ENCODE measurements at places on chromosomes 7 and 10.

DNA sequence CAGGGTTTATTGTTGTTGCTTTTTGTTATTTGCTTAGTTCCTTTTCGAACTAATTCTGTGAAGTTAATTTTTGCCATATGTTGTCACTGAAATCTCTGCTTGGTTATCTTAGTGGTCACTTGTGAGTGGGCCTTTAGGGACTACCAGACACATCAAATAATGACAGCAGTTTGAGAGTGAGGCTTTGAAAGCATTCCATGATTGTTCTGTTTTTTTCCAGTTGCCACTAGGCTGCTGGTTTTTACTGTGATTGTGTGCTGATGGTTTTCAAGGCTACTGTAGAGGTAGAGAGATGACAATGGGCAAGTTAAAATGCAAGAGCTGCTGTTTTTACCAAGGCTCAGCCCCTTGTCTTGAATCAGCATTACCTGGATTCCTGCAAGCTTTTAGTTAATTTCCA lies 20.0 kb downstream of the SEPTIN7 start:
- DNase-seq, result no peak

GRCh38 chr10:87761892-87762291 lies 56.1 kb downstream of the ATAD1 start:
- DNase-seq, result no peak

- no peak for DNase-seq
Measured at GRCh38 chr7:2000153-2000687, 232.5 kb downstream of the MAD1L1 start.

DNA sequence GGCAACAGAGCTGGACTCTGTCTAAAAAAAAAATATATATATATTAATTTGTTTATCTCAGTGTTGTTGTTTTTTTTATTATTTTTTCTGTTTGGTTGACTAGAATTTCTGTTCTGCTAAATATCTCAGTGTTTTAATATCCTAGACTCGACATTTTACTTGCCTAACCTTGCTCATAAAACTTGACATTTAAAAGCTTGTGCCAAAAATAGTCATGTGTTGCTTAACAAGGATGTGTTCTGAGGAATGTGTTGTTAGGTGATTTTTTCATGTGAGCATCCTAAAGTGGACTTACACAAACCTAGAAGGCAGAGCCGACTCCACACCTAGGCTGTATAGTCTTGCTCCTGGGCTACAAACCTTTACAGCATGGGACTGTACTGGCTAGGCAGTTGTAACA lies 23.1 kb downstream of the NRBF2 start:
- no peak for DNase-seq

GRCh38 chr10:116737627-116738327 lies 4.6 kb downstream of the HSPA12A start:
- DNase-seq, result no peak

GRCh38 chr10:117681104-117681503 lies 138.6 kb downstream of the EMX2 start:
- no peak for DNase-seq

GRCh38 chr10:124674768-124675222 lies 69.4 kb downstream of the FAM53B start:
- DNase-seq, result no peak

GRCh38 chr7:120089968-120090367 lies 183.0 kb upstream of the KCND2 start:
- no peak for DNase-seq

GRCh38 chr7:144830024-144830785 lies 5.6 kb downstream of the TPK1 start:
- no peak for DNase-seq

GRCh38 chr7:66626331-66626934 lies 2.2 kb upstream of the KCTD7 start:
- no peak for DNase-seq

DNA sequence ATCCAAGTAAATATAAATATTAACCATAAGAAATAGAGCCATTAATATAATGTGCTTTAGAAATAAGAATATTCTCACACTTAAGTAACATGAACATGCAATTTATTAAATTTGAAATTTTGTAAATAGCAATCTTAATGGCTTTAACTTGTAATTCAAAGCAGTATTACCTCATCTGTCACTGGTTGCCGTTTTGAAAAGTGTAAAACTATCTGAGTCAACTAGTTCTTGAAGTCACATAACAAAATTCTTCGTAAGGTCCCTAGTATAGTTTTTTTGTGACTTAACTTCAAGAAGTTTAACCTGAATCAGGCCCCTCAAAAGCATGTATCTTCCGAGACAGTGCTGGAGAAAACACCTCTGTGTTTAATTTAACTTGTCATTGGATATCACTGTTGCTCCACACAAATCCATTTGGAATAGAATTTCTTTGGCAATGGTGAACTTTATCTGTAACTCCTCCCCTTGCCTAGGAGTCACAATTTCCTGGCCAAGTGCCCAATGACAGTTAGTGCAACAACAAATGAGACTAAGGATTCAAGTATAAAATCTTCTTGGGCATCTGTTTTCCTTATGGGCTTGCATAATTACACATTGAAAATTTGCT lies 47.1 kb downstream of the NT5C2 start:
- DNase-seq, result peak; percentile 33

DNA sequence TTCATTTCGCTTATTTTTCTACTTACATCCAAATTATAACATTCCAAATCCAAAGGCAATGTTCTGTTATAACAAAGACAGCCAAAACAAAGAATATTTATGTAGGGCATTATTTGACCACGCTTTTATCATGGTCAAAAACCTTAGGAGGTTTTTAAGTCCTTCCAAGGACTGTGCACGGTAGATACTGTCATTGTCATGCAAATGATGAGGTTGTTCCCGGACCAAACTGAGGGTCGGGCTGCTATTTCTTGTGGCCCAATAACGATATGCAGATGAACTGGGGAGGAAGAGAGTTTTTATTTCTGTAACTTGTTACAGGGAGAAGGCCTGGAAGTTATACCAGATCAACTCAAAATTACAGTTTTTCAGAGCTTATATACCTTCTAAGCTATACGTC lies 56.6 kb upstream of the STEAP4 start:
- no peak for DNase-seq

- DNase-seq, result no peak
Measured at GRCh38 chr7:25515633-25516275, 287.5 kb upstream of the NPVF start.

- no peak for DNase-seq
Measured at GRCh38 chr10:119497243-119497642, 45.3 kb downstream of the RGS10 start.

DNA sequence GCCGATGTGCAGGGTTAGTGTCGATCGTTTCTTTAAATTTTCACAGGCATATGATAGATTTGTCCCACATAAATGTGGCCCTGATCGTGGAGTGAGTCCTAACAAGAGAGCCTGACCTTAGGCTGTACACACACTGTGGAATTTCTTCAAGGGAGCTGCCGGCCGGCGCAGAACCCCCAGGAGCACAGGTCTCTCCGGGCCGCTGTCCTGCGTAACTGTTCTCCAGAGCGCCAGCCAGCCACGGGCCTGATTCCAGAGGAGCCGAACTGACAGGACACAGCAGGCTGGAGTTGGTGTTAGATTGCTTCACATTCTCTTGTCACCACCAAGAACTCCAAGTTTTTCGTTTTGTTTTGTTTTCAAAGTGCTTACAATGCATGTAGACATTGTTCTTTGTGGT lies 37.3 kb downstream of the SHH start:
- no peak for DNase-seq

GRCh38 chr10:11691319-11691755 lies 50.8 kb upstream of the ECHDC3 start:
- DNase-seq, result no peak

GRCh38 chr10:79316671-79317431 lies 30.4 kb upstream of the PPIF start:
- no peak for DNase-seq

- no peak for DNase-seq
Measured at GRCh38 chr7:7681191-7681935, 37.0 kb downstream of the RPA3 start.

DNA sequence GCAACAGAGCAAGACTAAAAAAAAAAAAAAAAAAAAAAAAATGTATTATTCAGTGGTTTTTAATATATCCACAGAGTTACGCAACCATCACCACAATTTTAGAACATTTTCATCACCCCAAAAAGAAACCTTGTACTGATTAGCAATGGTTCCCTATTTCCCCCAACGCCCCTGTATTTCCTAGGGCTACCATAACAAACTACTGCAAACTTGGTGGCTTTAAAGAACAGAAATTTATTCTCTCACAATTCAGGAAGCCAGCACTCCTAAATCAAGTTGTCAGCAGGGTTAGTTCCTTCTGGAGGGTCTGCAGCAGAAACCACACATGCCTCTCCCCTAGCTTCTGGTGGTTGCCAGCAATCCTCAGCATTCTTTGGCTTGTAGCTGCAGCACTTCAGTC lies 5.9 kb upstream of the NUP42 start:
- DNase-seq, result no peak

GRCh38 chr10:3648170-3648569 lies 136.8 kb downstream of the KLF6 start:
- no peak for DNase-seq

- DNase-seq, result no peak
Measured at GRCh38 chr10:64211466-64211865, 690.3 kb downstream of the REEP3 start.

DNA sequence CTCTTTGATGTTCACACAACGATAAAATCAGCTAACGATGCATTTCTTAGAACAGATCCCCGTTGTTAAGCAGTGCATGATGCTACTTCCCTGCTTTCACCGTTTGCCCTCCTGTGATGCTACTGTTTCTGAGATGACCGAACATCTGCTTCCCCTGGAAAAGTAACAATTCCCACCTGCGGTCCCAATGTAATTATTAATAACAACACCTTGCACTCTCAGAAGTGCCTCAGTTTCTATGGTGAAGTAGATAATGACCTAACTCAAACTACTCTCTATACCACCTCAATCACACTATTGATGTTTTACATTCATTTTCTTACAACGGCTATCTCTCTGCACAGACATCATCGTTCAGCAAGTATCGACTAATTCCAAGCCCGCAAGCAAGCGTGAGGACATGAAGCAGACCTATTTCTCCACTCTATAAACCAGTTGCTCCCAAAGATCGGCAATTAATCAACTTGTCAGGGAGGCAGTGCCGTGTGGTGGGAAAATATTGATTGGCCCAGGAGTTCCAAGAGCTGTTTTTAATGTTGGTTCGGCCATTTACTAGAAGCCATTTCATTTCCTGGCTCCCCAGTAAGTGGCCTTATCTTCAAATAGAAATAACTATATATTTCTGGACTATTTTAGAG lies 42.7 kb downstream of the FAM107B start:
- no peak for DNase-seq

DNA sequence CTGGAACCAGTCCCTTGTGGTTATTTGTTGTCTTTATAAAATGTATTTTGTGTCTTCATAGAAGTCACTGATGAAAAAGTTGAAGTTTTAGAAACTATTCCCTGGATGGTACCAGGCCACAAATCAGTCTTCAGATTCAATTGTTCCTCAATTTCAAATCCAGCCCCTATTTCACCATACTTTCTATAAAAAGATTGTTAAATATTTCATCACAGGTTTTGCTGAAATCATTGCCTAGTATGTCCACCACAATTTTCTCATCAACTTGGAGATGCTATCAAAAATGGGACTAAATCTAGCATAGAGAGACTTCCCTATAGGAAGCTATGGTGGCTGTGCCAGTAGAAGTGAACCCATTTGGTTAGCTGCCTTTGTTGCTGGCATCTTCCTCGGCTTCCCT lies 118.5 kb downstream of the RAB18 start:
- DNase-seq, result no peak

GRCh38 chr10:106566873-106567272 lies 597.6 kb downstream of the SORCS1 start:
- DNase-seq, result no peak

DNA sequence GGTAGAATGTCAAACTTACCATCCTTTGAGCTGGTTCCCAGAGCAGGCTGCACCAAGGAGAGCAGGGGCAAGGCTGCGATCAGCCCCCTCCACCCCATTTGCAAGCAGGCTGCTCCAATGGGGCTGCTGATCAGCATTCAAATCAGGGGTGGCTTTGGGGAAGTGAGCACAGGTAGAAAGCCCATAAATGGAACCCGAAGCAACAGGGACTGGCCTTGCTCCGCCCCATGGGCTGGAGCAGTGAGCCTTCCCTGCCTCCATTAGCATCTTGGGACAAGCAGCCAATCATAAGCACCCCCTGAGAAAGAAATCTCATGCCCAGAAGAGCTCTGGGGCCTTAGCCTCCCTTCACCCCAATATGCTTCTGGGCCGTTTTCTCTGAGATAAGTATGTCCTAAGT lies 4.0 kb upstream of the PKD1L1 start:
- DNase-seq, result no peak

DNA sequence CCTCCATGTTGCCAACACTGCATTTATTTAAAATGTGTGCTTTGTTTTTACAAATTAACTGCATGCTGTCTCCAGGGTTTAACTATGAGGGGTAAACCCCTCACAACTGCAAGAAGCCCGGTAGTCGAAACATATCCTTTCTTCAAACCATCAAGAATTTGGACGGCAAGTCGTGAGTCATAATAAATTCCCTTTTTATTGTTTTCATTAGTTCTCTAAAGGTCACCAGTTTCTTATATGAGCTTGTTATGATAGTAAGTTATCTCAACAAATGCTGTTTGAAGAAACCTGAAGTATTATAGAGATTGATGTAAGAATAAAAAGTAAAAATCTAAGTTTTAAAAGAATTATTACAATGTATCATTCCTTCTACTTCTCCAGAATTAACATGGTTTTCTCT lies 12.2 kb upstream of the FIGNL1 start:
- DNase-seq, result no peak

DNA sequence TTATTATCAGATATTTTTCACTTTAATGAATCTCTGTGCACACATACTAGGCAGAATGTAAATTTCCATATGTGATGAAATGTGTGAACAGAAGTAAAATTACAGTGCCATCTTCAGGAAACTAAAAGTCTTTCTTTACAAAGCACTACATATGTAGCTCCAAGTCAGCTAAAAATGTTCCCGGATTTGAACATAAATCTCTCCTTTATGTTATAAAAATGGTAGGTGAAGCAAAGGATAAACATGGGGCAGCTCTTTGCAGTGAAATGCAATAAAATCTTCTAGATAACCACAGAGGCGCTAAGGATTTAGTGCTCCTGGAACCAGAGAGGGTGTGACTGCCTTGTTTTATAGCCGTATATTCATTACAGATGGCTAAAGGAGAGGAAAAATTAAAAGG lies 104.9 kb upstream of the C7orf33 start:
- DNase-seq, result no peak

GRCh38 chr7:32905175-32905662 lies 13.7 kb upstream of the KBTBD2 start:
- DNase-seq, result no peak

DNA sequence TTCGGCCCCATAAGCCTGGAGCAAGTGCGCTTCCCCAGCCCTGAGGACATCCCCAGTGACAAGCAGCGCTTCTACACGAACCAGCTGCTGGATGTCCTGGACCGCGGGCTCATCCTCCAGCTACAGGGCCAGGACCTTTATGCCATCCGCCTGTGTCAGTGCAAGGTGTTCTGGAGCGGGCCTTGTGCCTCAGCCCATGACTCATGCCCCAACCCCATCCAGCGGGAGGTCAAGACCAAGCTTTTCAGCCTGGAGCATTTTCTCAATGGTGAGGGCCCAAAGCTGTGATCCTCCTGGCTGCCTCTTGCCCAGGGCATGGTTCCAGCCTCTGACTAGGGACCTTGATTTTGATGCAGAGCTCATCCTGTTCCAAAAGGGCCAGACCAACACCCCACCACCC lies 10.1 kb downstream of the IRF5 start:
- no peak for DNase-seq

Measured in thoracic aorta (tissue), 2 donors.